Cortex of kidney (tissue), 1 donor: ENCODE measurements at places on chromosomes 7 and 10.

GRCh38 chr7:125467996-125468854, 538.6 kb upstream of the POT1 start:
- DNase-seq = no peak

- DNase-seq = no peak
Observed at GRCh38 chr7:150904011-150904909, 51.9 kb downstream of the AOC1 start.

DNA sequence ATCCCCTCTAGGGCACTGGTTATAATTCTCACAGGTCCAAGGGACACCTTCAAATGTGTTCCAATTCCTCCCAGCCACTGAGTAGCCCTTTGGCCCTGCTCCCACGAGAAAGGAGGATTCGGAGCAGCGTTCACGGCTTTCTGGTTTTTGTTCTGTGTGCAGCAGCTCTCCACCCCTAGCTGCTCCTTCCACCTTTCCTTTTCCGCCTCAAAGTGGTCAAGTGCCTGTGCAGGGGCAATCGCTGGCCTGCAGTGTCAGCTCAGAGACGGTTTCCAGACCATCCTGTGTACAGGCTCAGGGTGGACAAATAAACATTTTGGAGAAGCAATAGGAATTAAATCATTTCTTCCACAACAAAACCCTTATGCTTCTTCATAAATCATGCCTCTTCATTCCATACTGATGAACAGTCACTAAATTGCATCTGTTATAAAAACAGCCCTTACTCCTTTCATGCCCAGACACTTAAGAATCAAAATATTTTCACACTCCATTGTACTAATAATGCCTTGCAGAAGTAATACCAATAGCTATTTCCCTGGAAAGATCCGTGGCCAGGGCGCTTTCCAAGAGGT, 1.1 kb downstream of the KIAA1549 start:
- DNase-seq = no peak

DNA sequence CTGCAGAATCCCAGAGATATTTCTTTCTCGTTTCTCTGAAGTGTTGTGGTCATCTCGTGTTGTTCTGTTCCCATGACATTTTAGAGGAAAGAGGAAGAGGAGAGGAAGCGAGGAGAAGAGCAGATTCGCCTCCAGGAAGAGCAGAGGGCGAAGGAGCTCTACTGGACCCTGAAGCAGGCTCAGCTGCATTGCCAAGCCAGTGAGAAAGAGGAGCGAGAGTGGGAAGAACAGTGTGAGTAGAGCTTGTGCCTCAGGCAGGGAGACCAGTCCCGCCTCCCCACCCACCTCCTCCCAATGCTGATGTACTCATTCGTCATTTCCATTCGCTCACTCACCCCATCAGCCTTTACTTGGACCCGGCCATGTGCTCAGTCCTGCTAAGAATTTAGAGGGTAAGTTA, 50.8 kb downstream of the SH2D4B start:
- DNase-seq = no peak

- no peak for DNase-seq
Observed at GRCh38 chr10:84193846-84194423, 402 bp upstream of the CDHR1 start.

- DNase-seq = no peak
Observed at GRCh38 chr10:86137561-86137960, 229.0 kb downstream of the GRID1 start.

GRCh38 chr10:86693721-86694369, 25.5 kb downstream of the LDB3 start:
- DNase-seq = no peak
